ENCODE measurements at places on chromosomes 3 and 15. TPM values are rescaled to one million over a fixed set of nuclear protein-coding genes. Genes with fewer than 3 reads are reported as not detected.
A peak's percentile ranks its signal among the peaks of the same experiment; 100 is the strongest.

- H3K4me1 ChIP-seq = no peaks in the 10 kb centered on the region
- H3K27ac ChIP-seq = no peak overlapping the region
Measured at GRCh38 chr3:196643201-196643749, 3.8 kb downstream of the NRROS start.

GRCh38 chr3:190737446-190737845 is 125.0 kb downstream of the GMNC start:
- no peaks in the 10 kb centered on the region for H3K4me1 ChIP-seq
- no peak overlapping the region for H3K27ac ChIP-seq
- no peaks in the 10 kb centered on the region for H3K27me3 ChIP-seq
- no peaks in the 10 kb centered on the region for H3K36me3 ChIP-seq
- H3K4me3 ChIP-seq = no peak overlapping the region
- no peak for DNase-seq

DNA sequence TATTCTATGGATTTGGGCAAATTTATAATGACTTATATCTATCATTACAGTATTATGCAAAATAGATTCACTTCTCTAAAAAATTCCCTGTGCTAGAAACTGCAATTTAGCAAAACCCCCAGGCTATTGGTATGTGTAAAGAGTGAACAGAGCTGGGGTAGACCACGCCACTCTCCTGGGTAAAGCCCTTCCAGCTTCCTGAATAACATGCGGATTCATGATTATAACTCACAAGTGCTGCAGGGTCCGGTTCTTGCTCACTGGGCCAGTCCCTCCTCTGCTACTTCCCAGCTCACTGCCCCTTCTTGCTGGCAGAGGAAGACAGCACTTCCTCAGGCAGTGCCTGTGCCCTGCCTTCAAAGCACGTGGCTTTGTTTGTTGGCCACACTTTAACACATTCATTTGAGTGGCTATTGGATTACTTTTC is 4.1 kb downstream of the CD80 start:
- H3K27me3 ChIP-seq = no peaks in the 10 kb centered on the region
- no peaks in the 10 kb centered on the region for H3K4me1 ChIP-seq
- H3K27ac ChIP-seq = no peak overlapping the region
- no peaks in the 10 kb centered on the region for H3K36me3 ChIP-seq

- H3K4me3 ChIP-seq = no peak overlapping the region
- no peaks in the 10 kb centered on the region for H3K4me1 ChIP-seq
- DNase-seq = no peak
- no peak overlapping the region for H3K27ac ChIP-seq
- no peaks in the 10 kb centered on the region for H3K36me3 ChIP-seq
- H3K27me3 ChIP-seq = no peaks in the 10 kb centered on the region
Measured at GRCh38 chr15:81346611-81347010, 22.7 kb upstream of the STARD5 start.

- no peak for DNase-seq
- H3K27me3 ChIP-seq = no peaks in the 10 kb centered on the region
- no peak overlapping the region for H3K27ac ChIP-seq
- H3K36me3 ChIP-seq = no peaks in the 10 kb centered on the region
- no peaks in the 10 kb centered on the region for H3K4me1 ChIP-seq
Measured at GRCh38 chr3:111392894-111393398, 149.1 kb upstream of the CD96 start.

DNA sequence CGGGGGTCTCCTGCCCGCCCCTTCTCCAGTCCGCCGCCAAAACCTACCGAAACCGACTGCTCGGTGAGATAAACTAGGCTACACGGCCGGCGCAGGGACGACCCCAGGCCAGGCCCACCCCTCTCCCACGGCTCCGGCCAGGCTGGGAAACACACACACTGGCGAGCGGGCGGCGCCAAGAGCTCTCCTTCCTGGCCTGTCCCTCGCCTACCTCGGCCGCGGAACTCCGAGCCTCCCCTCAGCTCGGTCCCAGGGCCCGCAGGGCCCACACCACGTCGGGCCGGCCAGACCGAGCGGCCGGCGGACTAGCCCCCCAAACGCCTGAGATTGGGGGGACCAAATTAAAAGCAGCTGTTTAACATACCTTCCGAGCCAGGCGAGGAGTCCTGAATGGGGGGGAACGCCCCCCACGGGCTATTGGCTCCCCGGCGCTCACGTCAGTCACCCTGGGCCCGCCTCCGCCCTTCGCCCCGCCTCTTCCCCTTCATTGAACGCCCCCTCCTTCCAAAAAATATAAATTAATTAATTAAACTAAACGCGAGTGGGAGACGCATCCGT is 4.0 kb upstream of the SIN3A start:
- H3K27me3 ChIP-seq = no peaks in the 10 kb centered on the region
- H3K27ac ChIP-seq = peak overlapping the region; percentile 81

- no peak overlapping the region for H3K4me3 ChIP-seq
- no peaks in the 10 kb centered on the region for H3K4me1 ChIP-seq
- no peaks in the 10 kb centered on the region for H3K27me3 ChIP-seq
- no peak overlapping the region for H3K27ac ChIP-seq
Measured at GRCh38 chr3:32623532-32623931, 52.9 kb upstream of the DYNC1LI1 start.

DNA sequence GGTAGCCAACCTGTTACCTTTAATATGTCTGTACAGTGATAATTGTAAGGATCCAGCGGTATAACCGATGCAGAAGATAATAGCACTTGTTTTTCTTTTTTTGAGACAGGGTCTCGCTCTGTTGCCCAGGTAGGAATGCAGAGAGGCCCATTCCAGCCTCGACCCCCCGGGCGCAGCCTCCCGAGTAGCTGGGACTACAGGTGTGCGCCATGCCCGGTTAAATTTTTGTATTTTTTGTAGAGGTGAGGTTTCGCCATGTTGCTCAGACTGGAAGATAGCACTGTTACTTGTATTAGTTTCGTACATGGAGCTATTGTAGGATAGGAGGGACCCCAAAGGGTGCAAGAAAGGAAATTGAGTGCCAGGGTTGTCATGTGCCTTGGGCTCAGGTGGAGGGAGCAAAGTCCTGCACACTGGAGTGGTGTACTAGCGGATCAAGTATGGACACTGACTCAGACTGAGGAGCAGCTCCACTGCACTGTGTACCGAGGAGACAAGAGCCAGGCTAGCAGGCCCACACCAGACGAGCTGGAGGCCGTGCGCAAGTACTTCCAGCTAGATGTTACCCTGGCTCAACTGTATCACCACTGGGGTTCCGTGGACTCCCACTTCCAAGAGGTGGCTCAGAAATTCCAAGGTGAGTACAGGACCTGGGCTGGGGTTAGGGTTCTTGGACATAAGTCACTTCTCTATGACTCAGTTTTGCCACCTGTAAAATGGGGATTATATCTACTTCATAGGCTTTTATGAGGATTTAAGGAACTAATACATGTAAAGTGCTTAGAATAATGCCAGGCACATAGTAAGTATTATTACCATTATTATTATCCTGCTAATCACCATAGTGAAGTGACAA is 1.0 kb downstream of the OGG1 start:
- no peak for DNase-seq
- H3K4me3 ChIP-seq = peak overlapping the region; percentile 54
- H3K27ac ChIP-seq = peak overlapping the region; percentile 35
- H3K4me1 ChIP-seq = peaks cover 10% of the 10 kb centered on the region
- no peaks in the 10 kb centered on the region for H3K36me3 ChIP-seq
- no peaks in the 10 kb centered on the region for H3K27me3 ChIP-seq

Gene HYKK
- total RNA-seq = 10.8 TPM

- no peak overlapping the region for H3K27ac ChIP-seq
- peak; percentile 52 for DNase-seq
- no peaks in the 10 kb centered on the region for H3K4me1 ChIP-seq
- no peaks in the 10 kb centered on the region for H3K36me3 ChIP-seq
- no peaks in the 10 kb centered on the region for H3K27me3 ChIP-seq
Measured at GRCh38 chr3:140736863-140737460, 59.1 kb downstream of the TRIM42 start.

GRCh38 chr15:76056931-76057330 is 2.9 kb upstream of the TMEM266 start:
- peaks cover 1% of the 10 kb centered on the region for H3K4me1 ChIP-seq
- no peak overlapping the region for H3K27ac ChIP-seq
- no peak for DNase-seq
- no peak overlapping the region for H3K4me3 ChIP-seq

- DNase-seq = no peak
- H3K4me1 ChIP-seq = no peaks in the 10 kb centered on the region
- H3K36me3 ChIP-seq = no peaks in the 10 kb centered on the region
- no peak overlapping the region for H3K4me3 ChIP-seq
Measured at GRCh38 chr3:150370122-150370602, 37.9 kb upstream of the TSC22D2 start.

DNA sequence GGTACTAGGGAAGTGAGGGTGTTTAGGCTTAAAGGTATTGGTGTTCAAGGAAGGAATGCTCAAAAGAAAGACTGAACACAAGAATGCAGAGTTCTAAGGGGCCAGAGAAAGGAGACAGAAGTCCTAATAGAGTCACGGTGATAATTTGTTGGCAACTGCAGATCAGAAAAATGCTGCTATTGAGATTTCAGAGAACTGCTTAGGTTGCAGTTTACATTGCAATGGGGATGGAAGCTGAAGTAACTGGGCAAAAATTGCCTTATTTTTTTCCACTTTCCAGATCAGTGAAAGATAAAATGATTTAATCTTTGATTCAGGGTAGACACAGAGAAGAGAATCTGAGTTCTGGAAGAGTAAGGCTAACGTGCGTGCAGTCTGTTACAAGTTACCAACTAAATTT is 199.8 kb downstream of the SQOR start:
- no peaks in the 10 kb centered on the region for H3K27me3 ChIP-seq
- no peaks in the 10 kb centered on the region for H3K36me3 ChIP-seq
- no peak for DNase-seq
- no peak overlapping the region for H3K4me3 ChIP-seq
- no peak overlapping the region for H3K27ac ChIP-seq

Gene TTLL13
- 0.15 TPM for total RNA-seq

GRCh38 chr15:84715441-84716035 is 401 bp downstream of the SEC11A start:
- no peaks in the 10 kb centered on the region for H3K36me3 ChIP-seq
- peak overlapping the region; percentile 92 for H3K27ac ChIP-seq
- DNase-seq = no peak
- no peaks in the 10 kb centered on the region for H3K27me3 ChIP-seq
- peaks cover 2% of the 10 kb centered on the region for H3K4me1 ChIP-seq

Gene ARHGEF3
- total RNA-seq = 25.1 TPM

- H3K27me3 ChIP-seq = no peaks in the 10 kb centered on the region
- no peak for DNase-seq
- H3K4me3 ChIP-seq = no peak overlapping the region
- no peaks in the 10 kb centered on the region for H3K36me3 ChIP-seq
Measured at GRCh38 chr15:89299896-89300295, 34.7 kb downstream of the POLG start.

DNA sequence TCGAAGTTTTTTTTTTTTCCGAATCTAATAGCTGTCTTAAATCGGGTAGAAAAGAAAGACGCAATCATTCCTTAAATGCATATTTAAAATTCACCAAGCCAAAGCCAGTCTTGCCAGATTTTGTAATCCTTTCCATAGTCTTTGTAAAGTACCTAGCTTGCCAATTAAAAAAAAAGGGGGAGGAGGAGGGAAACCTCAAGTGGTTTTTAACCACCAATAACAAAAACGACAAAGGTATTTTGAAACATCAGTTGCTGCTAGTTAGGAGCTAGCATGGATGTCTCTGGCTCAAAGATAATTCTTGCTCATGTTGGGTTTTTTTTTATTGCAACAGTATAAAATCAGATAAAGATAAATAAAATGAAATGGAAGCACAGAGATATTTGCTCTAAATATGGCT is 187.9 kb downstream of the MECOM start:
- H3K4me1 ChIP-seq = no peaks in the 10 kb centered on the region
- no peak overlapping the region for H3K27ac ChIP-seq
- no peak for DNase-seq

Gene CCDC13
- total RNA-seq = 0.28 TPM

Gene CPLX3
- not detected for total RNA-seq

- H3K36me3 ChIP-seq = no peaks in the 10 kb centered on the region
- no peak overlapping the region for H3K4me3 ChIP-seq
- no peak overlapping the region for H3K27ac ChIP-seq
- H3K27me3 ChIP-seq = no peaks in the 10 kb centered on the region
- peaks cover 1% of the 10 kb centered on the region for H3K4me1 ChIP-seq
Measured at GRCh38 chr15:68427366-68427765, 4.6 kb downstream of the ITGA11 start.

Gene ACSBG1
- total RNA-seq = not detected

DNA sequence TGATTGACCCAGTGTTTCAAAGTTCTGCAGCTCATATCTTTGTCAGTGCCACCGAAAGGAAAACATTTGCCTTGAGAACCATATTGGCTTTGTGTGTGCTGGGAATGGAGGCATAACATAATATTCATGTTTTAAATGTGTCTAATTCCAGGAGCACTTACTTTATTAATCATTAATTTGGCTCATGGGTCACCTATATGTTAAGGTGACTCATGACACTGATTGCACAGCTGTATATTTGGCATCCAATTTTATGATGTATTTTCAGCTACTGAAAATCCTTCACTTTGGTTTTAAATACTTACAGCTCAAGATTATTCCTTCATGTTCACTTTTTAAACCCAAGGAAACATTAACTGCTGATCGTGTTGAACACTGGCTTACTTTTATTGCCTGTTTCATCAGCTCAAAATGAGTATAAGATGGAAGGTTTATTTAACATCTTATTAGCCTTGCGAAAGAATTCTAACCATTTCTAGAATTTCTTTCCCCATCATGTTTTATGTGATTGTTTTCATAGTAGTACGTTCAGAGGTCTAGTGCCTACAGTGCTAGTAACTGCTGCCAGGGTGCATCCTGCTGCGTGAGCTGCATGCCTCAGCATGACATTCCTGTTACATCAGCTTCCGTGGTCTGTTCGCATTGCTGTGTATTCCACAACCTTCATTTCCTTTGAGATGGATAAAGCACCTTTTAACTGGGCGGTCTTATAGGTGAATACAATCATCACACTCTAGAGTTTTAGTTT is 63.7 kb downstream of the LRCH3 start:
- peak; percentile 48 for DNase-seq
- no peaks in the 10 kb centered on the region for H3K27me3 ChIP-seq
- no peak overlapping the region for H3K27ac ChIP-seq
- H3K4me3 ChIP-seq = no peak overlapping the region
- peaks cover 3% of the 10 kb centered on the region for H3K4me1 ChIP-seq
- no peaks in the 10 kb centered on the region for H3K36me3 ChIP-seq

GRCh38 chr3:155714295-155714718 is 30.6 kb downstream of the PLCH1 start:
- DNase-seq = no peak
- H3K27me3 ChIP-seq = no peaks in the 10 kb centered on the region
- no peak overlapping the region for H3K27ac ChIP-seq

GRCh38 chr3:101513419-101513986 is 491 bp upstream of the SENP7 start:
- no peak for DNase-seq
- no peaks in the 10 kb centered on the region for H3K36me3 ChIP-seq
- peak overlapping the region; percentile 85 for H3K4me3 ChIP-seq
- H3K4me1 ChIP-seq = peaks cover 4% of the 10 kb centered on the region

GRCh38 chr3:21390856-21391255 is 360.2 kb downstream of the ZNF385D start:
- no peaks in the 10 kb centered on the region for H3K4me1 ChIP-seq
- no peaks in the 10 kb centered on the region for H3K36me3 ChIP-seq
- no peaks in the 10 kb centered on the region for H3K27me3 ChIP-seq

Gene DPPA2
- not detected for total RNA-seq

Gene SLTM
- total RNA-seq = 59.3 TPM

- H3K36me3 ChIP-seq = no peaks in the 10 kb centered on the region
- H3K27ac ChIP-seq = no peak overlapping the region
- H3K4me3 ChIP-seq = no peak overlapping the region
- no peaks in the 10 kb centered on the region for H3K4me1 ChIP-seq
- DNase-seq = no peak
Measured at GRCh38 chr3:131658771-131659170, 156.0 kb upstream of the MRPL3 start.
